Right kidney (tissue), 9 donors: ENCODE measurements at places on chromosomes 4 and X.

- DNase-seq = no peak
Measured at GRCh38 chr4:25958110-25958509, 44.1 kb downstream of the SMIM20 start.

- no peak for DNase-seq
Measured at GRCh38 chr4:120796271-120796670, 126.3 kb downstream of the PRDM5 start.

- DNase-seq = no peak
Measured at GRCh38 chr4:92050875-92051274, 252.9 kb upstream of the GRID2 start.

- DNase-seq = no peak
Measured at GRCh38 chr4:182748283-182748682, 168.9 kb downstream of the DCTD start.

DNA sequence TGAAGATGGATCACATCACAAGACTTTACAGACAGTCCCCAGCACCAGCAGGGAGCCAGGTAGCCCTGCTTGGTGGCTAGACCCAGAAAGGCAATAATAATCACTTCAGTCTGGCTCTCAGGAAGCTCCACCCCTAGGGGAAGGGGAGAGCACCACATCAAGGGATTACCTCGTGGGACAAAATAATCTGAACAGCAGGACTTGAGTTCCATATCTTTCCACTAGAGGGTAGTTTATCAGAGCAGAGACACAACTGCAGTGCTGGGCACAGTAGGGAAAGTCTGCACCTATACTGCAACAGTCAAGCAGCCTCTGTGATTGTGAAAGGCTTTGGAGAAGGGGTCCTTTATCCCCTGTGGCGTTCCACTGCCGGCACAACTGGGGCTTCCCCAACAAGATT, 547.0 kb upstream of the POU3F4 start:
- DNase-seq = no peak

- DNase-seq = no peak
Measured at GRCh38 chr4:12120968-12121367, 692.3 kb upstream of the HS3ST1 start.

DNA sequence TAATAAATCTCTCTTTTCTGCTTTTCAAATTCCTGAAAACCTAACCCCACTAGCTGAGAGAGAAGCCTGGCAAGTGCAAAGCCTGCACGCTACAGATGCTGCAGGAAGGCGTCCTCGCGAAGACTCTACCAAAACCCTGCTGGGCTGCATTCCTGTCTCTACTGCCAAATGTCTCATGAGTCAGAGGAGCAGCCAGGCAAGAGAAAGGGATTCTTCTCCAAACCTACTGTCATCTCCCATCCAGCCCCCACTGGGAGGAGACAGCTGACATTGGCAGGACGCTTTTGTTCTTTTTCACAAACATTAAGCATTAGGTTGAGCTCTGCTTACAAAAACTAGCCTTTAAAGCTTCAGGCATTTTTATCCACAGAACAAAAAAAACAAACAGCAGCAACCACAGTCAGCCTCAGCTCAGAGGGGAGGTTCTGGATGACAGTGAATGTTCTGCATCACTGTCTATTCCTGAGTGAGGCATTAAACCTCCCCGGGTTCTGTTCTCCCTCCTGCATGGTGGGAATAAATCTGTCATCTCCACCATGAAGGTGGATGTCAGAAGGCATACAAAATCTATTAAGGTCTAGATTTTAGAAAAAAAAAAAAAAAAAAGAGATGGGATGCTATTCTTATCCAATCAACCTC, 18.0 kb downstream of the CRMP1 start:
- no peak for DNase-seq

DNA sequence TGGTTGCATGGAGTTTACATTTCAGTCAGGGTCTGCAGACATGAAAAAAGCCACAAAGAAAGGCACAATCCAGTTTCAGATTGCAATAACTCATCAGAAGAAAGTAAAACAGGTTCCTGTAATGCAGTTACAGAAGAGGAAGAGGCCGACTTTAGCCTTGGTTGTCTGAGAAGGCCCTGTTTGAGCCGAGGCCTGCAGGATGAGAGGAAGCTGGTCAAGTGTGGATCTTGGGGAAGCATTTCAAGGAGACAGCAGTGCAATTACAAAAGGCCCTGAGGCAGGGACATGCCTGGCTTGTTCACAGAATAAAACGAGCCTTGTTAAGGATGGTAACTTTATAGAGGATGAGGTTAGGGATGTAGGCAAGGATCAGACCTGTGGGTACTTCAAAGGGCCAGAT, 62.4 kb downstream of the AFF2 start:
- DNase-seq = no peak

- peak; percentile 85 for DNase-seq
Measured at GRCh38 chr4:80202741-80203553, 5.6 kb downstream of the PRDM8 start.

GRCh38 chr4:180060159-180060889, 2182.9 kb upstream of the TENM3 start:
- peak; percentile 9 for DNase-seq

- no peak for DNase-seq
Measured at GRCh38 chrX:44829832-44830231, 14.0 kb upstream of the DUSP21 start.

DNA sequence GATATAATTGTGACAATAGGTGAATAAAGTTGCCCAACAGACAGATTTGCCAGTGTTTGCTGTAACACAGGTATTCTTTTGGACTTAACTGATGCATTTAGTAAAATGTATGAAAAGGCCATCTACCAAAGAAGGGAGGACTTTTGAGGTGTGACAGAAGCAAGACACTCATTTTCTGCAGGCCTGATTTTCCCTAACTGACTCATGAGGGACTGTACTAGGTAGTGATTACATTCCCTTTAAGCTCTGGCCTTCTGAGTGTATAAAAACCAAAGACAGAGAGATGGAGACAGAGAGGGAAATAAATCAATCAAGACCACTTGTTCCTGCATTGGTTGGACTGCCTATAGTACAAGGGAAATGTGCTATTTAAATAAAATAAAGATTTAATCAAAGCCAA, 150.8 kb upstream of the GALNT7 start:
- no peak for DNase-seq

- DNase-seq = no peak
Measured at GRCh38 chrX:41708486-41708885, 15.5 kb upstream of the GPR82 start.

GRCh38 chrX:118884552-118885138, 61.0 kb downstream of the ZCCHC12 start:
- DNase-seq = no peak

GRCh38 chr4:189092581-189092980, 848.1 kb upstream of the FRG1 start:
- DNase-seq = no peak

GRCh38 chr4:85866508-85866907, 391.6 kb downstream of the ARHGAP24 start:
- no peak for DNase-seq

DNA sequence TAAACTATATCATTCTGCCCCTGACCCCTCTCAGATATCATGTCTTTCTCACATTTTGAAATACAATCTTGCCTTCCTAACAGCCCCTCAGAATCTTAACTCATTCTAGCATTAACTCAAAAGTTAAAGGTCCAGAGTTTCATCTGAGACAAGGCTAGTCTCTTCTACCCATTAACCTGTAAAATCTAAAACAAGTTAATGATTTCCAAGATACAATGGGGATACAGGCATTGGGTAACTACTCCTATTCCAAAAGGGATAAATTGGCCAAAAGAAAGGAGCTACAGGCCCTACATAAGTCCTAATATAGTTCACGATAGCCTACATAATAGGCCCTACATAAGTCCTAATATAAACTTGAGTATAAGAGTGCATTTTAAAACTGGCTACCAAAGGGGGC, 18.9 kb downstream of the ADH6 start:
- no peak for DNase-seq

GRCh38 chrX:57285001-57285400, 1.5 kb upstream of the FAAH2 start:
- no peak for DNase-seq

GRCh38 chrX:72003811-72004750, 93.4 kb downstream of the NHSL2 start:
- peak; percentile 43 for DNase-seq

DNA sequence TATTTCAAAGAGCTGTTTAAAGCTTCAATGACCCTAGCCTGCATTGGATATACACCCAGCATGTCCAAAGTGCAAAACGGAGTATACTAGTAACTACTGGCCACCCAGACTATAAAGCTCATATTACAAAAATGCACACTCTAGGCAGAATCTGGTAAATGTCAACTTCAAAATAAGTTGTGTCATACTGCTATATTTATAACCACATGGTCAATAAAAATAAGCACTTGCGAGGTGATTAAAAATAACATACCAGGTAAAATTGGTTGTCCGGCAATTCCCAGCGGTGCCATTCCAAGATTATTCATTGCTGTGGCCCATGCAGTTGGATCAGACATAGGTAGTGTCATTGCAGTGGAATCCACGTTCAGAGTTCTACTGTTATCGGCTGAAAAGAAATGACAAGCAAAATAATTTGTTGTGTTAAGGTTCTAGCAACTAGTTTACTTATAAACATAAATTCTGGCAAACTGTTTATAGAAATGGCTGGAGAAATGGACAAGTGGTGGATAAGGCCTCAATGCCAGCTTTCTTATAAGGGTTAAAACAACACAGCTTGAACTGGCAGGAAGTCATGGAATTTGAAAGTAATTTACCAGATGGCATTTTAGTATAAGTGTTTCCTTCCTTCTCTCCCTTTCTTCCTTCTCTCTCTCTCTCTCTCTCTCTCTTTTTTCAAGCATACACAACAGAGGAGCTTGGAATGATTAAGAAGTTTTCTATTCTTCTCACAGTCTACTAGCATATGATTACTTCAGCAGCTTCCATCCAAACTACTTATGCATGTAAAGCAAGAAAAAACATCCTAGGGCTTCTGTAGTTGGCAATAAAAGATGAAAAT, 199.9 kb downstream of the ENOX2 start:
- no peak for DNase-seq

DNA sequence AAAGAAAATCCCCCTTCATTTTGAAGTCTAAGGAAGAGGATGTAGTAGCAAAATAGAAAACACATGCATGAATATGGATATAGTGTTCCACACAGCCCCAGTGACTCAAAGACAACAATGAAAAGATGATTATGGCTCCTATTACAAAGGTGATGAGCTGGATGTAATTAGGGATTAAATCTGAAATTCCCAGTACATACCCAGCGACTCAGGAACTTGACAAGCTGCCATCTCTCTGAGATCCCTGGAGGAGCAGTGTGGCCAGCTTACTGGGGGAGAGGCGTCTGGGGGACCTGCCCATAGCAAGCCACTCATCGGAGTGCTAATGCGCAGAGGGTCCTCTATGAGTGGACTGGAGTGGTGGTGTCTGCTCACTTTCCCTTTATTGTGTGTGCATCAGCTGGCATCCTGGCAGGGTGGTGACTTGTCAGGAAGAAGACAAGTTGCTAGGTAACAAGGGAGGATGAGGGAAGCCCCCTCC, 42.7 kb upstream of the MGST2 start:
- no peak for DNase-seq

DNA sequence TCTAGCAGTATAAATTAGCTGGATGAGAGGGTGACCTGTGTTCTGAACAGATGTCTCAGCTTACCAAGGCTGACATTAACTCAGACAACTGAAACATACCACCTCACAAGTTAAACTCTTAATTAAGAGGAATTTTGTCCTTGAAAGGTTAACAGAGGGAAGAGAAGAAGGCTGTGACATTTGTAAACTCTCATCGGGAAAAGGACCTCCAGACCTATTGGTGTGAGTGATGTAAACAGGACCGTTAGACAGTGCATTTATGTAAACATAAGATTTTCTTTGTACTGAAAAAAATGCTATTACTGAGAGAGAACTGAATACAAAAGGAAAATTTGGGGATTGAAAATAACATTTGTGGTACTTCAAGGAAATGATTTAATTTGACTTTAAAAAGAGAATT, 308.4 kb upstream of the DIAPH2 start:
- no peak for DNase-seq

GRCh38 chr4:121150486-121150885, 13.6 kb downstream of the TNIP3 start:
- no peak for DNase-seq

DNA sequence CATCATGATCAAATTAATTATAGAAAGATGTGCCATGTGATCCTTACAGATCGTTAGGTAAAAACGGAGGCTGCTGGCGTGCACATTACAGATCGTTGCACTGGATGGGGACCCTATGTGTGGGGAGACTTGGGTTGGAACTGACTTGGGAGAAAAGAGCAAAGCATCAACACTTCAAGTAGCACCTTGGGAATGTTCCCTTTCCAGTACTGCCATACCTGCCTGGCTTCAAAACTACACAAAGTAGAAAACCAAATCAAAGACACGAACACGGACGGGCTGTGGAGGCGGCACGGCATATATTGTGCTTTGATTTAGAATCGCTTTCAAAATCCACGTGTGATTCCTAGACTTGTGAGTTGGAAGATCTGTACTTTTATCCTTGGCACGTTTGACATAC, 898 bp downstream of the CMC4 start:
- DNase-seq = peak; percentile 16

- no peak for DNase-seq
Measured at GRCh38 chr4:106503116-106504050, 134.8 kb upstream of the GIMD1 start.

- DNase-seq = no peak
Measured at GRCh38 chr4:142292231-142292630, 553.9 kb downstream of the INPP4B start.

DNA sequence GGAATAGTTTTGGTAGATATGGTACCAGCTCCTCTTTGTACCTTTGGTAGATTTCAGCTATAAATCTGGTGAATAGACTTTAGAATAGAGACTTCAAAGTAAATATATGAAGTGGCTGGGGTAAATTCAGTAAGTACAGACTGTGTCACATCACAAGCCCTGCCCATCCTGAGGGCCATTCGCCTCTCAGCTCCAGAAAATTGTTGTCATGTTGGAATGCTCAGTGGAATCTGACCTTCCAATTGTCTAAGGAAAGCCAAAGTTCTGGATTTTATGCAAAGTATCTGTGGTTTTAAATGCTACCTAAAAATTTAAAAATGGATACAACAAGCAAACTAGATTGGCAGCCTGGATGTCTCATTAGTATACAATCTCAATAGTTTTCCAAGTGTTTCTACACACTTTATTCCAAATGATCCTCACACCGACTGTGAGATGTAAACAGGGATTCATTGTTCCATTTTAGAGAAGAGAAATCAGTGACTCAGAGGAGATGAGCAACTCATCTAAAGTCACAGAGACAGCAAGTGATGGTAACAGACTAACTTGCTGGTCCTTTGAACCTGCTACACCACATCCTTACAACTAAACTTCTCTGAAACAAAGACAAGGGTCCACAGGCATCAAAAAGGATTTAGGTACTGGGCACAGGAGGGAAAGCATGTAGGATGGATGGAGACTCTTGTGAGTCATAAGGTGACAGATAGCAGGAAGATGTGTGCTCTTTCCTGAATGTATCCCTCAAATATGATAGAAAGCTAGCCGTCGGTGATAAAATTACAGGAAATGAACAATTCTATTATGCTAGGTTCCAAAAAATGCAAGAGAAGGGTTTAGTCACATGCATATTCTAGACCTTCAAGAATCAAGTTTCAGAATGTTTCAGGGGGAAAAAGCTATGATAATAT, 127.3 kb downstream of the ATP10D start:
- no peak for DNase-seq
